ENCODE measurements at places on chromosomes 1 and 21. TPM values are rescaled to one million over a fixed set of nuclear protein-coding genes. Genes with fewer than 3 reads are reported as not detected.

DNA sequence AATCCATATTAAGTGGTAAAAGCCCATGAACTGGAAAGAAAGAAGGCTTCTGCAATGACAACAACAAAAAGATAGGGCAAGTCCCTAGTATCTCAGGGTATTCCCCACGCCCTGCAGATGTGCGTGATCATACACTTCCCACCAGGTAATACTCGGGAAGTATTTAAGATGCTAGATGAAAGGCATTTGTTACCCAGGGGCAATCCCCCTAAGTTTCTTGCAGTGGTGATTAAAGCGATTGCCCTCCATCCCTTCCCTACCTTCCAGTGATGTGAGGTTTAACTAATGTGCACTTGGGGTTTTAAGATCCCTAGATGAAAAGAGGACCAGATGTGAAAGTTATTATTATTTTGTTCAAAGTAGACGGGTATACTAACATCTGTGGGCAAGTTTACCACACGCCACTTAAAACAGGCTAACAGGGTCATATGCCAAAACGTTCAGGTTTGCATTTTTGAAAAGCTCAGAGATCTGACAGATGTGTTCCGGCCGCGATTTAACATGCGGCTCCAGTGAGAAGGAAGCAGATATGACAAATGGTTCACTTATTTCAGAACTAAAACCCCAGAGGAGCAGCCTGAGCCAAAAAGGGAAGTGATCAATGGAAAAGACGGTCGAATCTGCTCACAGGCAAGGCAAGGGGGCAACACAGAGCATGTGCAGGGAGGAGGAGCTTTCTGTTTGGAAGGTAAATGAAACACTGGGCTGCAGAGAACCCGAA, 17.4 kb downstream of the TIAM1 start:
- DNase-seq, result no peak

DNA sequence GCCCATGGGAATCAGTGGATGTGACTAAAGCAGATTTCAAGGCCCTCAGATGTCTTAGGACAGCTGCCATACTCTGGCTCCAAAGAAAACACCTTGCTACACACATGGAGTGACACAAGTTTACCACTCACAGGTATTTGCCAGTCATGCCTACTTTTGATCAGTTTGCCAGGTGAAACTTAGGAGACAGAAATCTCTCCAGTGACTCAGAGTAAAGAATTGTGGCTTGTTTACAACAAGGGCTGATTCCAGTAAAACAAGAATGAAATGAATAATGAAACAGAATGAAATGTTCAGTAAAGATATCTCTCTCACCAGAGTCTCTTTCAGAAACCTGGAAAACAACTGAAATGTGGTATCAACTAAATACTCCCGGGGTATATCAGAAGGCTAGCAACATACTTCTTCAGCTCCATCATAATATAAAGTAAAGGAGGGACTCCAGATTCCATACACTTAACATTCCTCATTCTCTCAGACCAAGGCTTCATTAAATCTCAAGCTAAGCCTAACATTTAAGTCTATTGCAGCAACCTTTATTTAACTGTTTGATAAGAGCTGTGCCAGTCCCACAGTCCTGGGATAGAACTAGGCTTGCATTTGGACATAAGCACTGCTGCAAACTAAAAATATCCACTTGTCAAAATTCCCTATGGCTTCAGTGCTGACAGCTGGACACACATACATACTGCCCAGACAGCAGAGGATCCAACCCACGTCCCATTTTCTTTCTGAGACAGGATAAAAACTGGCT, 143.3 kb downstream of the SIPA1L2 start:
- no peak for DNase-seq

- peak; percentile 1 for DNase-seq
Measured at GRCh38 chr1:150528196-150528595, 12.6 kb downstream of the FALEC start.

DNA sequence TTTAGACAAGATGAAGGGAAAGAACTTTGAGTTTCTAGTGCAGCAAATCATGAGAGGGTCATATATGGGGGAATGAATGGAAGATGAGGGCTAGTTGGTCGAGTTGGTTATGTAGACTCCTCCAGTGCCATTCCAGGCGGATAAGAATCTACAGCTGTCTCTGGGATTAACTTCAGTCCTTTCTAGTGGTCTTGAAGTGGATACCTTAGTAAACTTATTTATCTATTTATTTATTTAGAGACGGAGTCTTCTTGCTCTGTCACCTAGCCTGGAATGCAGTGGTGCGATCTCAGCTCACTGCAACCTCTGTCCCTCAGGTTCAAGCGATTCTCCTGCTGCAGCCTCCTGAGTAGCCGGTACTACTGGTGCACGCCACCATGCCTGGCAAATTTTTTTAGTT, 41.4 kb upstream of the RCC2 start:
- no peak for DNase-seq

Gene STPG1
- total RNA-seq, result 1.9 TPM

DNA sequence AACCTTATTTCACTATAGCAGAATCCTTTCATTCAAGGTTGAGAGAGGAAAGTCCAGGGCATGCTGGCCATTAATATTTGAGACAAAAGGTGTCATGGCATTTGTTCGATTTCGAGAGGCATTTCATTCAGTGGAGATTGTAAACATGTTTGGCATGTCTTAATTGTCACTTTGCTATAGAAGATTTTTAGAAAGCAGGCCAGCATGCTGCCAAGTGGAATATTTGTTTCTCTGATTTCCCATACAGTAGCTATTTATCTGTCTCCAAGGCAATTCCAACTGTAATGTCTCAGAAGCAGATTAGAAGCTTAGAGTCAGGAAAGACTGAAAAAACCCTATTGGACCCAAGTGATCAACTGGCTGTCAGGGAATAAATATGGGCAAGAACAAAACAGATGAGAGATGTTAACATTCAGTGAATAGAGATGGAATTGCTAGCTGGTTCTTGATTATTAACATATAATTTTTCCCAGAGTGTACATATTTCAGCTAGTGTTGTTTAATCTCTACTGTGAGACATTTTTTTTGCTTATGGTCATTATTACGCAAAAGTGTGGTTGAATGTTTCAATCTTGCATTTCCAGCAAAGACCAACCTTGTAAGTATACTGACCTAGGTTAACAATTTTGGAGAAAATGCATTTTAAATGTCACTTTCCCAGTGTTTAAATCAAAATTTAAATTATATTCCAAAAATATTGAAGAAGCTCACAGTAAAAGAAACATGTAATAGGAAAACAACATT, 174.6 kb downstream of the KCNK2 start:
- no peak for DNase-seq

- DNase-seq, result no peak
Measured at GRCh38 chr1:64453688-64454087, 16.2 kb upstream of the CACHD1 start.

Gene S100A9
- 0.74 TPM for total RNA-seq

Gene MPZ
- 0.39 TPM for total RNA-seq

Gene PTPN22
- 0.62 TPM for total RNA-seq

Gene TMIGD3
- total RNA-seq, result not detected

DNA sequence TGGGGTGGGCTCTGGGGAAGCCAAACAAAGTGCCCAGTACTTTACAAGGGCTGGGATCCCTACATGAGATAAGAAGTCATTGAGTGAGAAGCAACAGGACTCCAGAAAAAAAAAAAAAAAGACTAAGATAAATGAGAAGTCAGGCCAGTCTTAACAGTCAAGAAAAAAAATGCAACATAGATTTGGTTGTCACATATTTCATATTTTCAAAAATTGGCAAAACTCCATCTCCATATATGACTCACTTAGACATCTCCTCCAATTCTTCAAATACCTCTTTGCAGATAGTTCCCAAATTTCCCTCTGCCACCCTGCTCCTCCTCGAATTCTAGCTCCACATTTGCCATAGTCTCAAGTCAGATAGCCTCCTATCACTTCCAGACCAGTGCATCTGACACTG, 20.9 kb upstream of the SIPA1L2 start:
- DNase-seq, result no peak

- no peak for DNase-seq
Measured at GRCh38 chr1:40625076-40625475, 40.4 kb downstream of the RIMS3 start.

DNA sequence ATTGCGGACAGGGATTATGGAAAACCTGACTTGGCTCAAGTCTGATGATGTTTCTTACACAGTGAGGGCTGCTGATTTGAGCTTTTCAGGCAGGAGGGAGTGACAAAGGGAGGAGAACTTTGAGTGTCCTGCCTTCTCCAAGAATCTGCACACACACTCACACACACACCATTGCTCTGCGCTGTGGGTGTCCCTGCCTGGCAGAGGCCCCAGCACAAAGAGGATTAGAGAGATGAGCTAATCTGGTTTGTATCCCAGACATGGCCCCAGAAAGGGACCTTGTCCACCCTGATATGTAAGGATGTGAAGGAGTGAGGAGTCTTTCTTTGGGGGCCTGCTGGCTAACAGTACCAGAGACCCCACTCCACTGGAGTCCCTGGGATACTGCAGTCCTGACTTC, 5.9 kb upstream of the WNT2B start:
- no peak for DNase-seq

Gene SERINC2
- total RNA-seq, result 15.0 TPM

Gene CRB1
- total RNA-seq, result not detected

Gene PKP1
- not detected for total RNA-seq

GRCh38 chr1:152328801-152329391, 3.9 kb upstream of the FLG start:
- DNase-seq, result peak; percentile 18

Gene SPRR2E
- not detected for total RNA-seq

- no peak for DNase-seq
Measured at GRCh38 chr1:247430434-247430833, 14.5 kb downstream of the NLRP3 start.

DNA sequence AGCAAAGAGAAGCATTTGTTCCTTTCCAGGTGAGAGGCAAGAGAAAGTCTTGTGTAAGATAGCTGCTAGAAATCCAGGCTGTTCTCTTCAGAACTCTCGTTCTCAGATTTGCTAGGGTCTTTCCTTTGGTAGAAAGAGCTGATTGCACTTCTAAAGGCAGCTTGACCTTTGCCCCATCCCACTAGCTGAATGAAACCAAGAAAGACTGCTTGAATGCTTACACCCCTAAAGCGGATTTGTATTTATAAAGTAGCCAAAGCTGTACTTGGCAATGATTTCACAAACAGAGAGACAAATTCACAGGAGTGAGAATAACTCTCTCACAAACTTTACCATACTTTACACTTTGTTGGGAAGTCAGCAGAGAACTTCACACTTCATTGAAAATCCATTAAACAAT, 424.1 kb downstream of the TTLL7 start:
- DNase-seq, result no peak

Gene PRR9
- not detected for total RNA-seq

Gene KLHDC9
- not detected for total RNA-seq

Gene DNALI1
- total RNA-seq, result 0.64 TPM

Gene IL19
- total RNA-seq, result not detected

Gene SAMD11
- total RNA-seq, result 39.7 TPM

Gene NBPF6
- not detected for total RNA-seq

- DNase-seq, result no peak
Measured at GRCh38 chr1:32709476-32709875, 6.9 kb upstream of the SYNC start.

GRCh38 chr1:218525031-218525430, 179.9 kb downstream of the TGFB2 start:
- DNase-seq, result no peak

DNA sequence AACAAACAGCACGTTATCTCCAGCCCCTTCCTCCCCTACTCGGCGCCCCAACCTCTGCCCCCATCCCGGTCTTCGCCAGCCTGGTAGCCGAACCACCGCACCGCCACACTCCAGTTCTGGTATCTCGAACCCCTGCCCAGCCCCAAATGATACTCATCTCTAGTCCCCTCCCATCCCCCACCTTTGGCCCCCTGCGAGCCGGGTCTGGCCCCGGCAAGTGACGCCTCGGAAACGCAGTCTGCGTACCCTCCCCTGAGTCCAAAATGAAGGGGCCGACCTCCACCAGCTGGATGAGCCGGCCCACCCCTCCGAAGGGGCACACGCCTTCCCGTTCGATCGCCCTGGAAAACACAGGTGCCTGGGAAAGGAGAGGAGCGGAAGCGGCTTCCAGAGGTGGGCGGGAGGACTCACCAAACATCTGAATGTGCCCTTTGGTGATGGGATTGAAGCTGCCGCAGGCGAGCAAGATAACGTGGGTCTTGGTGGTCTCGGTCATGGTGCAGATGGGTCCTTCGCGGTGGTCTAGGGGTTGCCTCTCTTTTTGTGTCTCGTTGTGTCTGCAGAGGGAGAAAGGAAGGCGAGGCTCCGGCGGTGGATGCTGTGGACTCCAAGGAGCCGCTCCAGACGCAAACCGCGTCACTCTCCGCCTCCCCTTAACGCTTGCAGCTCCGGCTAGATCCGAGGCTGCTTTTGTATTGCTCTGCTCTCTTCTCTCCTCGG, at the start of gene NMNAT2:
Gene NMNAT2 (minus strand): TSS at position 609 of the 720 bp plus-strand sequence. CDS start 113 bp downstream, at position 496.
- DNase-seq, result no peak

GRCh38 chr21:33751120-33751519, 108.8 kb downstream of the ITSN1 start:
- DNase-seq, result no peak

Gene SEMA6C
- 1.1 TPM for total RNA-seq

DNA sequence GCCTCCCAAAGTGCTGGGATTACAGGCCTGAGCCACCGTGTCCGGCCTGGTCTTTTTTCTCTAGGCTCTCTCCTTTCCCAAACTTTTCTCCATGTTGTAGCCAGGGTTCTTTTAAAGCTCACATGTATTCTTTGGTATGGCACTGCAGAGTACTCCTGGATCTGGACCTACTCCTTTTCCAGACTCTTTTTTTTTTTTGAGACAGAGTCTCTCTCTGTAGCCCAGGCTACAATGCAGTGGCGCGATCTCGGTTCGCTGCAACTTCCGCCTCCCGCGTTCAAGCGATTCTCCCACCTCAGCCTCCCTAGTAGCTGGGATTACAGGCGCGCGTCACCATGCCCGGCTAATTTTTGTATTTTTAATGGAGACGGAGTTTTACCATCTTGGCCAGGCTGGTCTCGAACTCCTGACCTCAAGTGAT, 602 bp upstream of the MED18 start:
- no peak for DNase-seq

Gene NBPF19
- 2.4 TPM for total RNA-seq

Gene CD48
- total RNA-seq, result not detected

Gene ZC3H12A
- 2.9 TPM for total RNA-seq

GRCh38 chr21:18617291-18617690, 213.7 kb upstream of the TMPRSS15 start:
- DNase-seq, result no peak

Gene BMP8B
- 0.08 TPM for total RNA-seq

- no peak for DNase-seq
Measured at GRCh38 chr1:150508982-150509381, 1.1 kb downstream of the ECM1 start.

DNA sequence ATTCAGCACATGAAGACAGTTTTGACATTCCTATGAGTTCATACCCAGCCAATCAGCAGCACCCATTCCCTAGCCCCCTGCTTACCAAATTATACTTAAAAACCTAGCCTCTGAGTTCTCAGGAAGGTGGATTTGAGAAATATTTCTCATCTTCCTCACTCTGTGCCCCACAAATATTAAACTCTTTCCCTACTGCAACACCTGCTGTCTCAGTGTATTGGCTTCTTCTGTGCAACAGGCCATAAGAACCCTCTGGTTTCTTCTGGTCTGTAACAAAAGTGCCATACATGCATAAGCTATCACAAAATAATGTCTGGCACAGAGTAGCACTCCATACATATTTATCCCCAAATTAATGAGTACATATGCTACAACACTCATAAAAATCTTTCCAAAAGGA, 387.4 kb upstream of the CAMK1G start:
- DNase-seq, result no peak
